ENCODE measurements at places on chromosomes 6 and 20.

GRCh38 chr6:117795234-117795633 is 111.8 kb upstream of the SLC35F1 start:
- DNase-seq: no peak

- no peak for DNase-seq
These were observed 86.6 kb downstream of the ECT2L start for GRCh38 chr6:138882369-138883017.

- DNase-seq: no peak
These were observed 73.3 kb downstream of the CD83 start for GRCh38 chr6:14190929-14191224.

DNA sequence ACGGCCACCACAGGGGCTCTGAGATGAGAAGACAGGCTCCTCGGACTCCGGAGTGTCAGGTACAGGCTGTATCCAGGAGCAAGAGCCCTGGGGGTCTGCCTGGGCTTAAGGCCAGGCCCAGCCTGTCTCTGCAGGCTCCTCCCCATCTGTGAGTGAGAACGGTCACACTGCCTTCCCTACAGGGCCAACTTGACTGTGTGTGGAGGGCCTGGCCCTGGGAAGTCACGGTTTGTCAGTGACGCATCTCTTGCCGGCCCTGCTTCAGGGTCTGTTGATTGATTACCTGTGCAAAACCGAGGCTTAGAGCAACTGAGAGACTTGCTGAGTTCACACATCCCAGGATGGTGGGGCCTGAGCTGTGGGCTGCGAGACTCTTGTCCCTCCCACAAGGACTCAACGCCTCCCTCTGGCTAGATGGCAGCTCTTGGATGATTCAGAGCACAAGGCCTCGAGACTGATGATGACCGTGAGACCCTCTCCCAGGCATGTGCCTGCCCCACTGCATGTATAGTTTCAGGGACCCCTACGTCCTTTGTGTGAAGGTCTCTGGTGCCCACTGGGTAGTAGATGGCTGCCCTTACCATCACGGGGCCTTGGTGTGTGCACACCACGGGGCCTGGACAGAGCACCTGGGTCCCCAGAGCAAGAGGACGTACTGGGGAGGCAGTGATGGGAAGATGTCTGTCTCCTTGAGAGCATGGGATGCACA is 5.9 kb downstream of the RBM38 start:
- DNase-seq: no peak

GRCh38 chr20:56588996-56589395 is 40.1 kb upstream of the TFAP2C start:
- no peak for DNase-seq

GRCh38 chr6:110930781-110931180 is 27.7 kb upstream of the GTF3C6 start:
- no peak for DNase-seq

GRCh38 chr20:13229538-13229937 is 8.5 kb downstream of the ISM1 start:
- no peak for DNase-seq

- peak; percentile 86 for DNase-seq
These were observed 3.7 kb downstream of the OGFR start for GRCh38 chr20:62808211-62808865.

- peak; percentile 26 for DNase-seq
These were observed 236.0 kb upstream of the ECI2 start for GRCh38 chr6:4371207-4371921.

GRCh38 chr20:61611401-61612180 is 359.5 kb downstream of the CDH4 start:
- no peak for DNase-seq

DNA sequence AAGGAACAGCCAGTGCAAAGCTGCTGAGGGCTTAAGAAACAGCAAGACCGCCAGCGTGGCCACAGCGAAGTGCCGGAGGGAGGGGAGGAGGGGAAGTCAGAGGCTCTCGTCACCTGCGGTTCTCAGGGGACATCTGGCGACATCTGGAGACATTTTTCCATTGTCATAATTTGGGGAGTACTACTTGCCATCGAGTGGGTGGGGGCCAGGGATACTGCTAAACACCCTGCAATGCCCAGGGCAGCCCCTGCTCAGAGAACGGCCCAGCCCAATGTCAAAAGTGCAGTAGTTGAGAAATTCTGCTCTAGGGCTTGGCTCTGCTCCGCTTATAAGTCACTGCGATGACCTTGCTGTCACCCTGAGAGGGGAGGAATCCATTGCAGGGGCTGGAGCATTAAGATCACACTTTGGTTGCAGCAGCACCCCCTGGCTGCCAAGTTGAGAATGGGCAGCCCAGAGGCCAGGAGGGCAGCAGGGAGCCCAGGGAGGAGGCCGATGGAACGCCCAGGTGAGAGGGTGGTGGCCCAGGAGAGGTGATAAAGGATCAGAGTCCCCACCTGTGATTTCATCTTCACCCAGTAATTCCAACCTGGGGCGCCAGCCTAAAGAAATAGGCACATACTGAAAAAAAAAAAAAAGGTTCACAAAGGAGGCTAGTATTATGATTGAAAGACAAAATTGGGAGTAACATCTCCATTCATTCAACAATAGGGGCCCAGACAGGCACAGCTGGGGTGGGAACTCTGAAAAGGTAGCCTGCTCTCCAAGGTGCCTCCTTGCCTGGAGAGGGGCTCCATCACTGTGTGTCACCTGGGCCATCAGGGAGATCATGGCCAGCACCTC is 218.2 kb downstream of the BMP7 start:
- peak; percentile 70 for DNase-seq

DNA sequence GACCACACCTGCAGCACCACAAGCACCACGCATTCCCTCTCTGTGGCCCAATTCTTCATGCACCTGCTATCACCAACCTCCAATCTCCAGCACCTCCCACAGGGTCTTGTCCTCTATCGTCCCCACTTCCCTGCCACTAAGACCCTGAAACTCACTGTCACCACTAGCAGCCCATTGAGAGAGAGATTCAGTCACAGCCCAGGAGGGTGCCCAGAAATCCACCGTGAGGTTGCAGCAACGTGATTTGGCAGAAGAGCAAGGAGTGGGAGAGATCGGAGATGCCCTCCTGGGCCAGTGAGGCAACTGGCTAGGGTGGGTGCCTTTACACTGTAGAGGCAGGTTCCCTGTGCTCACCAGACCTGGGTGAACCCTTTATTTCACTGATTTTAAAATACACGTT is 90.1 kb downstream of the ANKRD60 start:
- no peak for DNase-seq

- no peak for DNase-seq
These were observed 61.5 kb downstream of the TFAP2C start for GRCh38 chr20:56690531-56691175.

DNA sequence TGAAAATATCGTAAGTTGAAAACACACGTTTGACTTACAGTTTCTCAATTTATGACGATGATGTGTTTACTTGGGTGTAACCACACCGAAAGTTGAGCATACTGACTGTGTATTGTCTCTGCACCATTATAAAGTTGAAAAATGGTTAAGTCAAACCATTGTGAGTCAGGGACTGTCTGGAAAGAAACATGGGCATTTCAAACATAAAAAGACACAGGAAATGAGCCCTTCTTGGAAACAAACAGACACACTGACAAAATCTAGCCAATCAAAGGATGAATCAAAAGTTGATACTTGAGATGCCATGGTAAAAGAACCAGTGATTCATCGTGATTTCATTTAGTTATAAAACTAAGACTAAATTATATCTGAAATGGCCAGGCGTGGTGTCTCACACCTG is 5.3 kb downstream of the POPDC3 start:
- peak; percentile 11 for DNase-seq

- no peak for DNase-seq
These were observed 341.0 kb downstream of the HDGFL1 start for GRCh38 chr6:22910370-22910769.

DNA sequence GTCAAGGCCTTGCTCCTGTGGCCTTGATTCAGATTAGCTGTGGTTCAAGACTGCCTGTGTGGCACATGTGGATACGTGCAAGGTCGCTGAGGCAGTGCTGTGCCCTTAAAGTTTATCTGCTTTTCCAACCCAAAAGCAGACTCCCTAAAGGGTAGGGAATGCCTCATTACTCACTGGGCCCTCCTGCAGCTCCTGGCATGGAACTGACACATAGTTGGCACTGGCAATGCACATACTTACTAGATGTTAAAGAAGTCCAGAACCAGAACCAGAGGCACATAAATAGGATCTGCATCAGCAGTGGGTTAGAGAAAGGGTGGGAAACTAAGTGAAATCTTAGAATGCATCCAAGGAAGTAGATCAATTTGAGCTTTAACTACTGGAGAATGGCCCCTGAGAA is 90.6 kb upstream of the MLN start:
- DNase-seq: no peak

DNA sequence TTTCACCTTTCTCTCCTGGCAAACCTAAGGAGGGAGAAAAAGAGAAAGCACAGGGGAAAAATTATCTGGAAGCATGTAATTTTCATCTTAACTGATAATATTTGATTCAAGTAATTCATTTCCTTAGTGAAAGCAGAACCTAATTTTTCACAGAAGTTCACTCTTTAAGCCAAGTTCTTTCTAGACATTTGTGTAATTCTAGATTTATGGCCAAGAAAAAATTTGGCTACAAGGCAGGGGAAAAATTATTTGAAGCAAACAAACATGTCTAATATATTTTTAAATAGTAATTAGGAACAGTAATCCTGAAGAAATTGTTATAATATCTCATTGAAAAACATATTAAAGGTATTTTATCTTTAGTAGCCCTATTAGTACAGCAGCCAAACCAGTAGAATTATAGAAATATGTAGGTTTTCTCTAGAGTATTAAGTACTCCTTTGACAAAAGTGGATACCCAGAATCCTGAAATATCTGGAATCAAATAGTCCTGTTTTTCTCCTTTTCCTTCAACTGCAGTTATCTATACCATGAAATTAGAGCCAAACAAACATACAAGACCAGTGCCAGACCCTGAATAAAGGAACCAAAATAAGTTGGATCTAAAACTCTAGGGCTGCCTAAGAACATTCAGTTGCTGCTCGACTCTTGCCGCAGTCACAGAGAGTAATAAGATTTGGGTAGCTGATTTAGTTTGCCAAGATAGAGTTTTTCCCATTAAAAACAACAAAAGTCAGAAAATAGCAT is 116.5 kb downstream of the COL12A1 start:
- DNase-seq: no peak

DNA sequence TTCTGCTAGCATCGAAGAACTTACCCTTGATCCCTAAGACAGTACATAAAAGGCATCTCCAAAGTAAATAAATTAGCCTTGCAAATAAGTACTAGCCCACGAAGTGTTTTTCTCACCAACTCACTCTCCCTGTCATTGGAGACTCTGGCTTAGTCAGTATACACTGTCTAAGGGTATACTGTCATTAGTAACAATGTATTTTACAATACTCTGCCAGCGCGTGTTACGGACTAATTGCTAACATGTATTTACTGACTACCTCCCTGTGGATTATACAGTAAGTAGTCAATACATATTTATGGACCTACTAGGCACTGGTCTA is 72.1 kb downstream of the NFATC2 start:
- no peak for DNase-seq

DNA sequence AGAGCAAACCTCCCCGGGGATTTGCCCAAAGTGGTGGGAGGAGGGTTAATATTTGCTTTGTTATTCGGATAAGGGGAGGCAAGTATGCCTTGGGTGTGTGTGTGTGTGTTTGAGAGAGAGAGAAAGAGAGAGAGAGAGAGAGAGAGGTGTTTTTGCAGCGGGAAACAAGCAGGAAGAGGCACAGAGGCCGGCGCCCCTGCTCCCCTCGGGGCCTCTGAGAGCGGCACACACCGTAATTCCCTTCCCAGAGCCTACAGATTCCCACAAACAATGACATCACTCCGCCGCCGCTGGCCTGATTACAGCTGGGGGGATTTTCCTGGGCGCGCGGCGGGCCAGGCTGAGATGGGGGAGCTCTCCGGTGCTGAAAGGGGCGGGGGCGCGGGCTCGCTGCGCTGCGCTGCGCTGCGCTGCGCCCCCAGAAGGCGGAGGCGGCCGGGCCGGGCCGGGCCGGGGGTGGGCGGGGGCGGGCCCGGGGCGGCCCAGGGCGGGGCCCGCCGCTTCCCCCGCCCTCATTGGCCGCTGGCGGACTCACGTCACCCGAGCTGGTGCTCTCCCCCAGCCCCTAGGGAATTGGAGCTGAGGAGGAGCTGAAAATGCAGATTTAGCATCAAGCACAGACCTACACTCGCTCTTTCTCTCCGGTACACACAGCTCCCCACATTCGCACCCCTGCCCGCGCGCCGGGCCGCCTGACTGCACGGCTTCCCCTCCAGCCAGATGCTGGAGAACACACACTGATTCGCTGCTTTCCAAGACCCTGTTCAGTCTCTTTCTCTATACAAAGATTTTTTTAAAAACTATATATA is at the start of gene PCSK2:
TSS of gene PCSK2 (plus strand) at position 631 of the 809 bp plus-strand sequence. CDS start 266 bp downstream, outside the sequence.
- peak; percentile 89 for DNase-seq
